Smooth muscle cell of the umbilical artery (primary cell): ENCODE measurements at places on chromosomes 6 and 20. TPM values are rescaled to one million over a fixed set of nuclear protein-coding genes. Genes with fewer than 3 reads are reported as not detected.

The LAMP5 gene
- not detected in 2 replicates for total RNA-seq

The PRSS35 gene
- total RNA-seq, result 4.0 and 18.7 TPM in 2 replicates

The MEI4 gene
- not detected in 2 replicates for total RNA-seq

The SERPINB1 gene
- total RNA-seq, result 4.8 and 10.9 TPM in 2 replicates

The IFT52 gene
- 32.4 and 46.3 TPM in 2 replicates for total RNA-seq

The KIF25 gene
- total RNA-seq, result 0.14 TPM in 1 of 2 replicates, not detected in the other

The PHACTR3 gene
- not detected in 2 replicates for total RNA-seq

The ECT2L gene
- not detected in 2 replicates for total RNA-seq

The PTPRK gene
- 39.2 and 58.3 TPM in 2 replicates for total RNA-seq

The RHAG gene
- total RNA-seq, result not detected in 2 replicates

The MUC22 gene
- total RNA-seq, result not detected in 2 replicates

The STMN3 gene
- 2.7 and 6.7 TPM in 2 replicates for total RNA-seq

The IPCEF1 gene
- not detected in 2 replicates for total RNA-seq

The SRSF12 gene
- under 0.01 and 0.14 TPM in 2 replicates for total RNA-seq

The DNAH8 gene
- not detected in 2 replicates for total RNA-seq

The NMBR gene
- not detected in 2 replicates for total RNA-seq

The RCAN2 gene
- total RNA-seq, result 0.05 TPM in 1 of 2 replicates, not detected in the other

The C6orf15 gene
- total RNA-seq, result not detected in 2 replicates

The GJA1 gene
- total RNA-seq, result 323 and 681 TPM in 2 replicates

The SNPH gene
- 11.6 and 13.5 TPM in 2 replicates for total RNA-seq

The GTF2H4 gene
- 12.5 and 16.1 TPM in 2 replicates for total RNA-seq

The EFCAB8 gene
- total RNA-seq, result under 0.01 and 0.97 TPM in 2 replicates

The VWA7 gene
- 0.09 TPM in 1 of 2 replicates, not detected in the other for total RNA-seq

The SLC22A2 gene
- total RNA-seq, result 0.23 and 3.0 TPM in 2 replicates

The MOG gene
- not detected in 2 replicates for total RNA-seq

The ERVFRD-1 gene
- not detected in 2 replicates for total RNA-seq

The PI16 gene
- 0.23 and 0.59 TPM in 2 replicates for total RNA-seq

The GNMT gene
- 0.30 TPM in 1 of 2 replicates, not detected in the other for total RNA-seq

The CYP39A1 gene
- total RNA-seq, result 0.30 TPM in 1 of 2 replicates, not detected in the other

The ZSCAN23 gene
- 3.3 and 7.4 TPM in 2 replicates for total RNA-seq

The KCNK5 gene
- total RNA-seq, result not detected in 2 replicates

The LINC00237 gene
- total RNA-seq, result not detected in 2 replicates

The KIAA1586 gene
- total RNA-seq, result 17.4 and 19.9 TPM in 2 replicates

The RNF39 gene
- not detected in 2 replicates for total RNA-seq

The SCP2D1 gene
- not detected in 2 replicates for total RNA-seq

The PHF1 gene
- 25.7 and 27.9 TPM in 2 replicates for total RNA-seq

The SLC44A4 gene
- total RNA-seq, result 0.05 and 0.30 TPM in 2 replicates

The SLC26A8 gene
- total RNA-seq, result 0.05 TPM in 1 of 2 replicates, not detected in the other

The EHMT2 gene
- total RNA-seq, result 51.1 and 57.6 TPM in 2 replicates

The HDGFL1 gene
- total RNA-seq, result not detected in 2 replicates

The CALHM6 gene
- total RNA-seq, result 0.42 and 2.1 TPM in 2 replicates

The BTN2A1 gene
- 14.9 and 21.1 TPM in 2 replicates for total RNA-seq

The RUNX2 gene
- 5.0 and 8.3 TPM in 2 replicates for total RNA-seq

The AIF1 gene
- total RNA-seq, result not detected in 2 replicates

The NRSN1 gene
- not detected in 2 replicates for total RNA-seq

The HFE gene
- total RNA-seq, result 16.3 and 24.6 TPM in 2 replicates

The EEF1A2 gene
- total RNA-seq, result 3.9 and 8.8 TPM in 2 replicates

The AVP gene
- not detected in 2 replicates for total RNA-seq

The PSMB1 gene
- 222 and 338 TPM in 2 replicates for total RNA-seq

The DEFB132 gene
- not detected in 2 replicates for total RNA-seq

The MCUR1 gene
- total RNA-seq, result 8.0 and 9.6 TPM in 2 replicates
